ENCODE measurements at places on chromosomes 4 and X.

DNA sequence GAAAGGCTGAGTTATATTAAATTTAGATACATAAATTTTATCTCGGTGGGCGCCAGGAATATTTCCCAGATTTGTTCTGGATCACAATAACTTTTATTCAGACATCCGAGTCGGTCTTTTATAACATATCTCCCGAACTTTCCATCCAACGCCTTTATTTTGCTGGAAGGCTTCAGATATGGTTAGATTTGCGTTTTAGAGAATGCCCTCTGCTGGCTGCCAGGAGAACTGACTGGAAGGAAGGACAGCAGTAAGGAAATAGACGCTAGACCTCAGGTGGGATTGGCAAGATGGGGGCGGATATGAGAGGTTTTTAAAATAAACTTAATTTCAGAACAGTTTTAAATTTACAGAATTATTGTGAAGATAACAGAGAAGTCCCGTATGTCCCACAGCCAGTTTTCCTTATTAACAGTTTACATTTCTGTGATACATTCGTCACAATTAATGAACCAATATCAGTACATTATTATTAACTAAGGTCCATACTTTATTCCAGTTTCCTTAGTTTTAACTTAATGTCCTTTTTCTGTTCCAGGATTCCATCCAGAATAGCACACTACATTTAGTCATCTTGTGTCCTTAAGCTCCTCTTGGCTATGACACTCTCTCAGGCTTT is 4.6 kb upstream of the KANTR start:
- DNase-seq: peak; percentile 80

- DNase-seq: no peak
Observed at GRCh38 chr4:17336986-17337385, 174.9 kb downstream of the QDPR start.

- DNase-seq: no peak
Observed at GRCh38 chr4:89563431-89563830, 255.8 kb upstream of the GPRIN3 start.

DNA sequence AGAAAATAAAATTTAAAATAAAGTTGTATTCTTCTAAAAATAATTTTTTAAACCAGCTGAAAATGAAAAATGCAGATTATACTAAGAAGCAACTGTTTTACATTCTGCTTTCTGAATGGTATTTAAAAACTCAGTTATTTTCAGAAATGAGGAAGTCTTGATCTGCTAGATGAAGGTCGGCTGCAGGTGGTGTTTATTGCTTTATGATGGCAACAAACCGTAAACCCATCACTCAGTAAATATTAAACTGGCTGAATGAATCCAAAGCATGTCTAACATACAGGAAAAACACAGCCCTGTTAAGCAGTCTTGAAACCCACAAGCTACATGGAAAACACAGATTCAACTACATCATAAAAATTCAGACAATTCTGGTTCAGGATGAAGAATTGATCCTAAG is 29.3 kb downstream of the DYNLT3 start:
- DNase-seq: no peak

- DNase-seq: no peak
Observed at GRCh38 chr4:139918591-139918990, 235.4 kb downstream of the MAML3 start.

GRCh38 chrX:153814591-153815315 is 15.6 kb downstream of the PDZD4 start:
- DNase-seq: no peak

DNA sequence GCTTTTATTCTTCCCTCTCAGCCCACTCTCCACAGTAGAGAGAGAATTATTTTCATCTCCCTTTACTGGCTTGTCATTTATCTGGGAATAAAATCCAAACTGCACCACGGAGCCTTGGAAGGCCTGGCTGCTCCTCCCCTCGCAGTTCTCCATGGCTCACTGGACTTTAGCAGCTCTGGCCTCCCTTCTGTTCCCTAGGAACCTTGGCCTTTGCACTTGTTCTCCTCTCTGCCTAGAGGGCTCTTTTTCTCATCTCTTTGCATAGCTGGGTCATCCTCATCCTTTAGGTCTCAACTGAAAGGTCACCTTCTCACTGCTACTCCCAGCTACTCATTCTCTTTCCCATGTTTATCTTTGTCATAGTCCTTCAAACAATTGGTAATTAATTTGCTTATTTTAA is 31.3 kb upstream of the TAPT1 start:
- no peak for DNase-seq

DNA sequence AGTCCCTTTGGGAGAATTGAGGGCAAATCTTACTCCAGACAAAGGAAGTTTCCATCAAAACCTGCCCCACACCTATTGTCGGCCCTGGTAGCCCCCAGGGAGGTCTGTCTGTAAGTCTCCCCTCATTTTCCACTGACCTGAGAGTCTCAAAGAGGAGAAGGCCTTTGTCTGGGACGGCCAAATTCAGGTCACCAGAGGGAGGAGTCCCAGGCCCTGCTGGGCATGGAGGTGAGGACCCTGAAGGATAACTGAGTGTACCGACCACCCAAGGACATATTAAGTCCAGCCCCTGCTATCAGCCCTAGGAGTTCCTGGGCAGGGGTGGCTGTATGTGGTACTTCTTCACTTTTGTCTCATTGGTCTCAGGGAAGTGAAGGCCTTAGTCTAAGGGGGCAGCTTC is 229.9 kb downstream of the FGF13 start:
- DNase-seq: no peak

GRCh38 chr4:127165971-127166370 is 466.8 kb upstream of the INTU start:
- DNase-seq: no peak

GRCh38 chr4:54645830-54646229 is 11.9 kb upstream of the KIT start:
- DNase-seq: peak; percentile 15

GRCh38 chrX:109886122-109886761 is 116.7 kb upstream of the TMEM164 start:
- DNase-seq: peak; percentile 36

DNA sequence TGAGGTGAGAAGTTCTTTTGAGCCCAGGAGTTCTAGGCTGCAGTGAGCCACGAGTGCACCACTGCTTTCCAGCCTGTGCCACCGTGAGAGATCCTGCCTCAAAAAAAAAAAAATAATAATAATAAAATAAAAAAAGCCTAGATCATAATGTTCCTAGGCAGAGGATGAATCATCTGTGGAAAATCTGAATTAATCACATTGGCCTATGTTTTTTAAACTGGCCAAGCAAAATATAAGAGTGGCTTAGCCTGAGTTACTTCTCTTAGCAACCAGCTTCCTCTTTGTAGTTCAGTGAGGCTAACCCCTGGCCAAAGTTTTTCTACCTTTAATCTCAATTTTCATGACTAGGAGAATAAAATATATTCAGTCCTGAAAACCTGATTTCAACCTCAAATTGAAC is 614.6 kb downstream of the PPP4R3C start:
- no peak for DNase-seq

GRCh38 chr4:36004204-36004851 is 240.0 kb downstream of the ARAP2 start:
- DNase-seq: no peak

DNA sequence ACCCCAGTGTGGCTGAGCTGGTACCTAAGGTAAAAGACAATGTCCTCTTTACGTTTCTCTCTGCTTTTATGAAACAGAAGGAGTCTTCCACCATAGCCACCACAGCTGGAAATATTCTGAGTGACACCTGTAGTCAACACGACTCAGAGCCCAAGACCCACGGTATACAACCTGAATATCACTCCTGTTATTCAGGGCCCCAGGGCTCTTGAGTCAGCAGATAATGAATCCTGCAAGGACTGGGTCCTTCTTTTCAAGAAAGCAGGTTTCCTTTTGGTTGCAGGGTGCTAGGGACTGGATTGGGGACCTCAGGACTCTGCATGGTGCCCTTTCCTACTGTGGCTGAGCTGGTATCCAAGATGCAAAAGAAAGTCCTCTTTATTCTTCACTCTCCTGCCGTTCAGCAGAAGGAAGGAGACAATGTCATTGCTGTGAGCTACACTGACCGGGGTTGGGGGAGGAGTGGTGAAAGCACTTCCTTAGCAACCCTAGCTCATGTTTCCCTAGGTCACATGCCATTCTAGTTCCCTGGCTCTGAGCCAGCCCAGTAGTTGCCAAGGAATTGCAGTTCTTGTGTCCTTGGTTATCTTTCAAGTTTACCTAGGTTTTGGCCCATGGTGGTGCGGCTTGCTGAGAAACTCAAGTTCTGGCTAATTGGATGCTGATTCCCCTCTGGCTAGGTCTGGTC is 23.7 kb upstream of the UNC5C start:
- DNase-seq: no peak

GRCh38 chrX:49176421-49177326 is 5.0 kb downstream of the PLP2 start:
- no peak for DNase-seq

DNA sequence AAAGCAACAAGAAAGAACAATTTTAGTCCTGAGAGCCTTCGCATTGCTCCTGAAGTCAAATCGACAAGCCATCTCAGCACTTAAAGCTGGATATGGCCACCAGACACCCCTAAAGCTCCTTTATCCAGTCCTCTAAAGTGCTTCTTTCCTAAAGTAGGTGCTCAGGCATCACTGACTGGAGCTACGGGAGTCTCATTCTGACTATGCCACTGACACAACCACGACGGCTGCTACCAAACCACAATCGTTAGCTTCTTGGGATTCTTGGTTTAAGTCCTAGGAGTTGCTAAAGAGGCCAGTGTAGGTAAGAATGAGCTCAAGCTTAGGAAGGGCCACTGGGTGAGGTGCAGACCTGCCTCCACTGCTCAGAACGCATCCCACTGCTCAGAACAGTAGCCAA is 1.0 kb downstream of the SLC10A6 start:
- no peak for DNase-seq

GRCh38 chr4:98586962-98587354 is 71.5 kb downstream of the TSPAN5 start:
- no peak for DNase-seq

Data from NCI-H2227 treated with DMSO at 0.1 percent for 48 hours (cell line).